Astrocyte (in vitro differentiated cells and primary cell): ENCODE measurements at places on chromosomes 3 and 15. TPM values are rescaled to one million over a fixed set of nuclear protein-coding genes. Genes with fewer than 3 reads are reported as not detected.

DNA sequence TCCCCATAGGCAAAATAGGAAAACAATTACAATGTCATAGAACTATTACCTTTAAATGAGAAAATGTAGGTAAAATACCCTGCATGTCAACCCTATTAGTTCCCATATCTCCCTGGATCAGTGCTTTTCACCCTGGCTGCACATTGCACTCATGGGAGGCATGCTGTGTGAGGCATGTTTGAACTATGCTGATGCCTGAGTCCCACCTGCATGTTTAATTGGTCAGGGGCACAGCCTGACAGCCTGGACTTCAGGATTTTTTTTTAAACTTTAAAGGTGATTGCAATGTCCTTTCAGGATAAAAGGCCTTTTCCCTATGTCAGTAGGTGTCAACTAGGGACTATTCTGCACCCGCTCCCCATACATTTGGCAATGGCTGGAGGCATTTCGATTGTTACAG, 136.0 kb upstream of the NR2E3 start:
- no peak for DNase-seq
- H3K27me3 ChIP-seq: no peaks in the 10 kb centered on the region
- no peak overlapping the region for H3K27ac ChIP-seq
- H3K4me1 ChIP-seq: peaks cover 9% of the 10 kb centered on the region
- no peaks in the 10 kb centered on the region for H3K36me3 ChIP-seq

GRCh38 chr3:173814809-173815208, 417.3 kb downstream of the NLGN1 start:
- no peak overlapping the region for H3K27ac ChIP-seq
- H3K4me1 ChIP-seq: no peaks in the 10 kb centered on the region
- no peak for DNase-seq
- no peaks in the 10 kb centered on the region for H3K27me3 ChIP-seq
- no peaks in the 10 kb centered on the region for H3K36me3 ChIP-seq
- no peak overlapping the region for H3K4me3 ChIP-seq

GRCh38 chr15:29656636-29657475, 165.4 kb downstream of the TJP1 start:
- H3K4me3 ChIP-seq: no peak overlapping the region
- H3K4me1 ChIP-seq: no peaks in the 10 kb centered on the region
- no peak overlapping the region for H3K27ac ChIP-seq
- DNase-seq: no peak

RASGRP1 gene
- total RNA-seq: 0.50 and 1.4 TPM in 2 replicates

GRCh38 chr3:39268549-39268900, 11.3 kb downstream of the CX3CR1 start:
- no peak overlapping the region for H3K27ac ChIP-seq
- H3K4me1 ChIP-seq: no peaks in the 10 kb centered on the region
- no peaks in the 10 kb centered on the region for H3K36me3 ChIP-seq
- peaks cover 4% of the 10 kb centered on the region for H3K27me3 ChIP-seq
- no peak for DNase-seq
- no peak overlapping the region for H3K4me3 ChIP-seq

KNSTRN gene
- total RNA-seq: 32.9 and 37.8 TPM in 2 replicates
